ENCODE measurements at places on chromosomes 2 and 18. TPM values are rescaled to one million over a fixed set of nuclear protein-coding genes. Genes with fewer than 3 reads are reported as not detected.

RNASEH1 gene
- polyA plus RNA-seq, result 34.4 TPM

POTEC gene
- not detected for polyA plus RNA-seq

PLCL1 gene
- 10.3 TPM for polyA plus RNA-seq

GALNT14 gene
- polyA plus RNA-seq, result 1.6 TPM

WDPCP gene
- polyA plus RNA-seq, result 5.5 TPM

TSHZ1 gene
- polyA plus RNA-seq, result 2.6 TPM

SP110 gene
- polyA plus RNA-seq, result 10.4 TPM

LRP2 gene
- not detected for polyA plus RNA-seq

KIF5C gene
- 4.7 TPM for polyA plus RNA-seq

PROKR1 gene
- not detected for polyA plus RNA-seq

SLC38A11 gene
- polyA plus RNA-seq, result not detected

USP37 gene
- 1.4 TPM for polyA plus RNA-seq

TMSB10 gene
- 7,920 TPM for polyA plus RNA-seq

RFX8 gene
- polyA plus RNA-seq, result 0.11 TPM

KLHL14 gene
- polyA plus RNA-seq, result not detected

UGT1A4 gene
- polyA plus RNA-seq, result not detected

PAX3 gene
- not detected for polyA plus RNA-seq

HNRNPA3 gene
- 102 TPM for polyA plus RNA-seq

TTLL4 gene
- polyA plus RNA-seq, result 18.6 TPM

SNRNP27 gene
- polyA plus RNA-seq, result 50.9 TPM

DYNAP gene
- not detected for polyA plus RNA-seq

SLC35F6 gene
- polyA plus RNA-seq, result 16.0 TPM

CYS1 gene
- 1.2 TPM for polyA plus RNA-seq

CD302 gene
- 5.1 TPM for polyA plus RNA-seq

CCDC121 gene
- 2.7 TPM for polyA plus RNA-seq

NT5DC4 gene
- polyA plus RNA-seq, result not detected

MC2R gene
- not detected for polyA plus RNA-seq

RESP18 gene
- not detected for polyA plus RNA-seq
